ENCODE measurements at places on chromosomes 12 and 14.

GRCh38 chr12:70615174-70615866, 21.9 kb downstream of the PTPRB start:
- ATAC-seq = no peak

- ATAC-seq = peak; percentile 98
These were observed 29.4 kb upstream of the BCL7A start for GRCh38 chr12:121992059-121992879.

GRCh38 chr12:26680727-26681455, 152.1 kb downstream of the ITPR2 start:
- ATAC-seq = no peak

DNA sequence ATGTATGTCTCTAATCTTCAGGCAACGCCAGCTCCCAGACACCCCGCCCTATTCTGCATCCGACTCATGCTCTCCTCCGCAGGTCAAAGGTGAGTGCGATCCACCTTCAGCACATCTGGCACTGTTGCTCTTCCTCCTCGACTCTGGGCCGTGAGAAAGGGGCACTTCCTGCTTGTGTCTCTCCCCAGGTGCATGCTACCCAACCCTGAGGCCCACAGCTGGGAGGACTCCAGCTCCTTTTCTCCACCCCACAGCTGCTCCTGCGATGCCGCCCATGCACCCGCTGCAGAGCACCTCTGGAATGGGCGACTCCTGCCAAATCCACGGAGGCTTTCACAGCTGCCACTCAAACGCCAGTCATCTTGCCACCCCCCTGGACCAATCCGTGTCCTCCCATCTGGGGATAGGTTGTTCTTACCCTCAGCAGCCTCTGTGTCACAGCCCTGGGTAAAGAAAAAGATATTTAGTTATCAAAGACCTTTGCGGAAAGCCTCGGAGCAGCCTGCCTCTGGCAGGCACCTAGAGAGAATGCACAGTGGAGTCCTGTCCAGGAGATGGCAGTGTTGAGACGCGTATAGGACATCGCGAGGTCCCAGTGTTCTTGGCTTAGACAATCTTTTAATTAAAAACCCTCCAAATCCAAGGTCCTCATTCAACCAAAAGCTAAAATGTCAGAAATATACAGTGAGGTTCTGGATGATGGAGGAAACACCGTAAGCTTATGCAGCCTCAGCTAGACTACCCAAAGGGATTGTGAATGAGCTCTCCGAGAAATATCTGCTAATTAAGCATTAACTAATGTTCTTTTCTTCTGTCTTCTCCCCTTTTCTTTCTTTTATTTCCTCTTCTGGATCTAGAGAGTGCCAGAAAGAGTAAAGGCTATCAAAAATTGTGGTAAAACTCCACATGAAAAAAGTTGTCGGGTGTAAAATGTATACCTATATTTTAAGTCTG, 54.3 kb downstream of the MYRFL start:
- ATAC-seq = peak; percentile 72

DNA sequence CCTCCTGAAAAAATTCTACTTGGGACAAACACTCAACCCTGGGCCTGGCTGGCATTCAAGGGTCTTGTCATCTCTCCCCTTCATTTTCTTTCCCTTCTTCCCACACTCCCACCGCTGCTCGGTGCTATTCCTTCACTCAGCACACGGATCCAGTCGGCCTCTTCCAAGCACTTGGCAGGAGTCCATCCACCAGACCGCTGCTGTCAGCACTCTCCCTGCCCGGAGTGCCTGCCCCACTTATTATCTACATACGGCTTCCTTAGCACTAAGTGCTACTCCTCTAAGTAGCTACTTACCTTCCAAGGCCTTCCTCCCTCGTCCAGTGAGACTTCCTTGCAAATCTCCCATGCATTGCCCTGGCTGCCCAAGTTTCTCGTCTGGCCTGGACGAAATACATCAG, 29.8 kb downstream of the CALM1 start:
- ATAC-seq = no peak

DNA sequence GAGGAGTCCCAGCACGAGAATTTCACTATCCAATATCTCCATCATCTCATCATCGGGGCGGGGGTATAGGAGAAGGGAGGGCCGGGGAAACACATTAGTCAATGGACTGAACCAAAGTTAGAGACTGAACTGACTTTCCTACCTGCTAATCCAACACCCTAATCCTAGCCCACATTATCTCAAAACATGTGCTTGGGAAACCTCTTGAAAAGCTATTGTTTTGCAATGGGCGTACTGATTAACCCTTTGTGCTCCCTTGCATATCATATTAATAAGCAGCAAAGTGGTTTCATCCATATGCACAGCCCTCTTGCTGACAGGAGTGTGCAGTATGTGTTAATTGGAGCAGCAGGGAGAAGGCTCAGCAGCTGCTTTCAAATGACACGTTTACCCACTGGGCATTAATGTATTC, 125.7 kb upstream of the GRIP1 start:
- ATAC-seq = no peak

GRCh38 chr12:12404297-12404696, 47.4 kb downstream of the BORCS5 start:
- no peak for ATAC-seq

GRCh38 chr12:33476058-33476457, 36.4 kb upstream of the SYT10 start:
- no peak for ATAC-seq

DNA sequence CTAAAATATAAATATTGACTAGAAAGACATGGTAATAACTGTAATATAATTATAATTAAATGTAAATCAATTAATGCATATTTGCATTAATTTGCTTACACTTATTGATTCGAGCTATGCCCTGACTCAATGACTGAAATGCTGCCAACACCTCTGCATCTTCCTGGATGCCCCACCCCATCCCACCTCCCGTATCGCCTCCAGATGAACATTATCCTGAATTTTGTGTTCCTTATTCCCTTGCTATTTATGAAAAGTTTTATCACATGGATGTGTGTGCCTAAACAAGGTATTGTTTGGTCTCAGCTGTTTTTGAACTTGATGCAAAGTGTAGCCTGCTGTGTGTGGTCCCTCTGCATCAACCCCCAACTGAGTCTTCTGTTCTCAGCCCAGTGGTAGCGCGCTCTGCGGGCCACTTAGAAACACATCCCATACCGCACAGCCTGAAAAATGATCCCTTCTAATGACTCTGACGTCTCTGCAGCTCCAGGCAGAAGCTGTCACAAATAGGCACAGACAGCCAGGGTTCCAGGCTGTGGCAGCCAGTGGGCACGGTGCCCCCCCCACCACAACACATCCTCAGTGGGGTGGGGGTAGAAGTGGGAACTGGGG, 96.5 kb downstream of the PRMT8 start:
- no peak for ATAC-seq

- no peak for ATAC-seq
These were observed 74.9 kb upstream of the CPM start for GRCh38 chr12:69007855-69008351.

- no peak for ATAC-seq
These were observed 183.4 kb downstream of the SLC25A21 start for GRCh38 chr14:36988989-36989388.

GRCh38 chr12:32522331-32523221, 123.2 kb downstream of the FGD4 start:
- ATAC-seq = no peak

DNA sequence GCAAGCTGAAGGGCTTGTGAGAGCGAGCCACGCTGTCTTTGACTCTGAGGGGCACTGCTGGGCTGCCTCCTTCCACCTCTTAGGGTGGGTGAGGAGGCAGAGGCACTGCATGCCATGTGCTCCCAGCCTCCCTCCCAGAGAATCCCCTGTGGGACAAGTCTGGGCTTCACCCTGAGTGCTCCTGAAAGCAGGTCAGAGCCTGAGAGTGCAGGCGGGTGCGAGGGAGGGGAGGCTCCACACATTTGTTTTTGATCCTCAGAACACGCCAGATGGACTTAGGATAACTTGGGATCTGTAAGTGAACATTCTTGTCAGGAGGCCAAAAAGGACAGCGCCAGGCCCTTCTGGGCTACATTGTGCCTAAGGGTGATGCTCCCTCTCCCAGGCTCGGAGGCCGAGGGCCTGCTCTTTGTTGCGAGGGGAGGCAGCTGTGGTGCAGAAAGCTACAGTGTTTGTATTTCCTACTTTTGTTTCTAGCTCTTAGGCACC, 155.4 kb downstream of the TMX1 start:
- ATAC-seq = no peak

- ATAC-seq = no peak
These were observed 112.7 kb downstream of the NT5DC3 start for GRCh38 chr12:103728323-103728722.

DNA sequence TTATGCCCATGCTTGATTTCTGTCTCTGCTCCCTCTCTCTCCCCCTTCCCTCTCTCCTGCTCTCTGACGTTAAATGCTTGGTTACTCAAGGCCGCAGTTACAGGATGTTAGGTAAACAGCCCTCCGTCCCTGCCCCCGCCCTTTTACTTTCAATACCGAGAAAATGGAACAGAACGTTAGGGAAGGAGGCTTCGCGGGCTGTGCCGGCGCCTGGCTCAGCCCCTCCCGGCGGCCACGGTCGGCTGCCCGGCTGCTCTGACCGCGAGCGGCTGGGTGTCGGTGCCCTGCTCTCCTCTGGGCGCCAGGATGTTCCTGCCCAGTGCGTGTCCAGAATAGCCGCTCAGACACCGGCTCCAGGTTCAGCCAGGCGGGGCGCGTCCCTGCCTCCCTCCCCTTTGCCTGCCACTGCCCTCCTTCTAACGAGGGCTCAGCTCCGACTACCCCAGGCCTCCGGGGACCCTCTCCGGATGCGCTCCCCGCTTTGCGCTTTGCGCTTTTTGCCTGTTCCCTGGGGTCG, 166.1 kb downstream of the ADCK1 start:
- ATAC-seq = no peak

GRCh38 chr12:121893961-121894460, 5.4 kb downstream of the PSMD9 start:
- ATAC-seq = peak; percentile 49

GRCh38 chr14:95267306-95267705, 52.4 kb downstream of the CLMN start:
- no peak for ATAC-seq

DNA sequence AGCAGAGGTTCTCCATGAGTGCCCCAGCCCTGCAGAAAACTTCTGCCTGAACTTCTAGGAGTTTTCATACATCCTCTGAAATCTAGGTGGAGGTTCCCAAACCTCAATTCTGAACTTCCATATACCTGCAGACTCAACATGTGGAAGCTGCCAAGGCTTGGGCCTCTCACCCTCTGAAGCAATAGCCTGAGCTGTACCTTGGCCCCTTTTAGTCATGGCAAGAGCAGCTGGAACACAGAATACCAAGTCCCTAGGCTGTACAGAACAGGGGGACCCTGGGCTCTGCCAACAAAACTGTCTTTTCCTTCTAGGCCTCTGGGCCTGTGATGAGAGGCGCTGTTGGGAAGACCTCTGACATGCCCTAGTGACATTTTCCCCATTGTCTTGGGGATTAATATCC, 494.3 kb upstream of the FOXG1 start:
- ATAC-seq = no peak

- no peak for ATAC-seq
These were observed 45.9 kb downstream of the GPR135 start for GRCh38 chr14:59419303-59419702.

GRCh38 chr14:64736271-64737169, 32.3 kb downstream of the PLEKHG3 start:
- no peak for ATAC-seq

DNA sequence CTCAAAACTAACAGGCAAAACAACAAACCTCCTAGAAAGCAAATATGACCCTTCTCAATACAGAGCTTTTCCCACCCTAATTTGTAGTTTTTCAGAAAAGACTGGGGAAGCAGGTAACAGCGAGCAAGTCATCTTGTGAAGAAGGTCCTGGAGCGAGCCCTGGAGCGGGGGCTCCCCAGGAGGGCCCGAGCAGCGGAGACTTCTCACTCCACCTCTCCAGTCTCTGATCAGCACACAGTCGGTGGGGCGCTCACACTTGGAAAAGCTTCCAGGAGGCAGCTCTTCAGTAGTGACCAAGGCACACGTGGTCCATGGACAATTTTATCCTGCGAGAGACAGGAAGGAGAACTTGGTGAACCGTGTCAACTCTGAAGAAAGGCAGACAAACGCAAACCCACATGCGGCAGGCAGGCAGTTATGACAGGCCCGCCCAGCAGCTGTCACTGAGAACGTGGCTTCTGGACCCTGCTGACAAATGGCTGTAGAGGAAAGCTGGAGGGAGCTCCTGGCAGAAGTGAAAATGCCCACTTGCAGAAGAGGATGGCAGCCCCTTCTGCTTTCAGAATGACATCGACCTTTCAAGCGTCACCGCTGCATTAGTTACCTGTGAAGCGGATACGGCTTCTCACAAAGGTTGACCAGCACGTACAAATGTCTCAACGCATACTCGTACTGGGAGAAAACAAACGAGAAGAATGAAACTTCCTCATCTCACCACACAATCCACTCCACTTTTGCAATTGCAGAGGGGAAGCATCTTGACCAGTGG, 44.2 kb downstream of the LGMN start:
- peak; percentile 64 for ATAC-seq

- ATAC-seq = no peak
These were observed 13.5 kb upstream of the IRF2BPL start for GRCh38 chr14:77041881-77042545.

DNA sequence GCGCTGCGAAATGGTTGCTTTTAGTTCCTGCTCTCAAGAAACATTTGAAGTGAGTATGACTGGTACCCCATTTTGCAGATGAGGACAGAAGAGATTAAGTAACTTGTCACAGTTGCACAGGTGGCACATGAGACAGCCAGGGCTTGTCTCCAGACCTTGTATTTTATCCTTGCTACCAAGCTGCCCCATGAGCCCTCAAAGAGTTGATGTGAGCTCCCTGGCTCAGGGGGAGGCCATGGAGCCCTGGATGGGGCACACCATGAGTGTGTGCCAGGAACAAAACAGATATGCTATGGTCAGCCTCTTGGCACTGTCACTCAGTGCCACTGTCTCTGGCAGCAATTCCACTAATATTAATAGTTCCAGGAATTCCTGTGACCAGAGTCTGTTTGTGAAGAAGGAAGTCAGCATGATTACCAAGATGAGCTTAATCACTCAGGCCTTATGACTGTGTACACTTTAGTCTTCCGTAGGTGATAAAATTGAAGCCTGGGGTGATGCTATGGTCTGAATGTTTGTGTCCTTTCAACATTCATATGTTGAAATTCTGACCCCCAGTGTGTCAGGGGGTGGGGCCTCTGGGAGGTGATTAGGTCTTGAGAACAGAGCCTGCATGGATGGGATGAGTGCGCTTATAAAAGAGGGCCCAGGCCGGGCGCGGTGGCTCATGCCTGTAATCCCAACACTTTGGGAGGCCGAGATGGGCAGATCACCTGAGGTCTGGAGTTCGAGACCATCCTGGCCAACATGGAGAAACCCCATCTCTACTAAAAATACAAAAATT, 806.8 kb downstream of the AACS start:
- no peak for ATAC-seq

DNA sequence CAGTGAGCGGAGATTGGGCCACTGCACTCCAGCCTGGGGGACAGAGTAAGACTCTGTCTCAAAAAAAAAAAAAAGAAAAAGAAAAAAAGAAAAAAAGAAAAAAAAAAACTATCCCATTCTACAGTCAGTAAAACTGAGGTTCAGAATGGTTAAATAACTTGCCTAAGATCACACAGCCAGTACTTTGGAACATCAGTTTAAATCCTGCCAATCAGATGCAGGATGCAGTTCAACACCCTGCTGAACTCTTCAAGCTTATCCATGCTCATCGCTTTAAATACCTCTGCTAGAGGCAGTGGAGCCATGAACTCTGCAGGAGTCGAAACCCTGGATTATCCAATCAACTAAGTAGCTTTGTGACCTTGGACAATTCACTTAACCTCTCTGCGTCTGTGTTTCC, 3.4 kb downstream of the ZNF385A start:
- ATAC-seq = no peak
